ENCODE measurements at places on chromosomes 1 and 21.

- DNase-seq, result no peak
These were observed 657.0 kb downstream of the AMY1C start for GRCh38 chr1:104406728-104407127.

DNA sequence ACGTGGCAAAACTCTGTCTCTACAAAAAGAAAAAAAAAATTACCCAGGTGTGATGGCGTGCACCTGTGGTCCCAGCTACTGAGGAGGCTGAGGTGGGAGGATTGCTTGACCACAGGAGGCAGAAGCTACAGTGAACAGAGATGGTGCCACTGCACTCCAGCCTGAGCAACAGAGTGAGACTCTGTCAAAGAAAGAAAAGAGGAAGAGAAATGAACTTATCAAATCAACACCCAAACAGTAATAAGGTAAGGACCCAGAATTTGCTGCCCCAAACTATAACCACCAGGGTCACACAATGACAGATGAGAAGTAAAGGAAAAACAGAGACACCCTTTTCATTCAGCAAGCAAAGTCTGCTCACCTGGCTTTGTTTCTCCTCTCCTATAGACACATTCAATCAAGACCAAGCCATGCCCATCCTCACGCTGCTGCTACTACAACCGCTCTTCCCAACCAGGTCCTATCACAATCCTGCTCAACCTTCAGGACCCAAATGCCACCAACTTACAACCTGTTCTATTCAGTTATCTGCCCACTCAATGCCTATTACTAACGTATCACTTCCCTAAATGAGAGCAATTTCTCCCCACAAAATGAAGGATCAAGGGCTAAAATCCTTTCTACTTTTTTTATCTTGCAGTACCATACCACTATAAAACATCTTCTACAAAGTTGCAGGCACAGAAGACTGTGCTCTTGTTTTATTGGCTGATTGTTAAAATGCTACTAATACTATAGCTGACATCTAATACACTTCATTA, 183.5 kb downstream of the RERE start:
- no peak for DNase-seq

DNA sequence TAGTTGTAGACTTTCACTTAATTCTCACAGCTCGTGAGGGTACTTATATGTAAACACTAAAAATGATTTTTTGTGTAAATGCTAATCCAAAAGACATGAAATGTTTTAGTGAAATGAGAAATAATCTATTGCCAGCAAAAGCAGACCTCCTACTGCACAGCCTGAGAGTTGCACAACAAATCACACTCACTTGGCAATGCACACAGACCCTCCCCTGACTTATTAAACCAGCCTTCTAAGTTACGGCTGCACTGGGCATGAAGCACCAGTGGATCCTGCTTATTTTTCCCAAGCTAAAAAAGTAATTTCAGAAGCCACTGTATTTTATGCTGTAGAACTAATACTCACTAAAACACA, 10.3 kb downstream of the ERRFI1 start:
- DNase-seq, result no peak

DNA sequence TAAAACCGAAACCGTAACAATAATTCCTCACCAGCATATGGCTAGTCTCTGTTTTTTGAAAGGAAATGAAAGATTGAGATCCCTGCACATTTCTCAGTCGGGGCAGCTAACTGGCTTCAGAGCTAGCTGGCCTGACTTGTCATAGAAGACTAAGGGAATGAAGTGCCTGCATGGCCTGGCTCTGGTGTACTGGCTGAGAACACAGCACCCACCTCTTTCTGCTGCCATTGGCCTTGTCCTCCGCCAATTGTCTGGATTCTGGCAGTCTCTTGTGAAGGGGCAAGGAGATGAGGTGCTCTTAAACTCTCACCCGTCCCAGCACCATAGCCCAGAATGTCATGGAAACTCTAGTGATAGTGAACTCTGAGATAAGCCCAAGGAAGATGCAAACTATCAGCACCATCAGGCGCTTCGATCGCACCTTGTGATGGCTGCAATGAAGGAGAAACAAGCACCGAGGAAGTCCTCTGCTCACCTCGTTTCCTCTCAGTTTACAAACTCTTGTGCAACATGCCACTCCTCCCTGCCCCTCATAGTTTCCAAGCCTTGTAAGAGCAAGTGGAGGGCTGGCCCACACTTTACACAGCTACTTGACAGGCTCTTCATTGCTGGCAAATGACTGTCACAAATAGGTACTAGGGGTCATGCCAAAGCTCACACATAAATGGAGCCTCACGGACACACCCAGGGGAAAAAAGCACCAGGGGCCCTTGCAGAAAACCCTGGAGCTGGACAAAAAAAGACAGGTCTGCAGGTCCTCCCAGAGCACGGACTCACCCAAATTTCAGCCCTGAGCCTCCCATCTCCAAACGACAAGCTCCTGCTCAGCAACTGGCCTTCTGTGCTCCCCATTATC, 16.4 kb downstream of the INPP5B start:
- no peak for DNase-seq

- DNase-seq, result no peak
These were observed 23.7 kb downstream of the CAMK1G start for GRCh38 chr1:209607102-209607794.

DNA sequence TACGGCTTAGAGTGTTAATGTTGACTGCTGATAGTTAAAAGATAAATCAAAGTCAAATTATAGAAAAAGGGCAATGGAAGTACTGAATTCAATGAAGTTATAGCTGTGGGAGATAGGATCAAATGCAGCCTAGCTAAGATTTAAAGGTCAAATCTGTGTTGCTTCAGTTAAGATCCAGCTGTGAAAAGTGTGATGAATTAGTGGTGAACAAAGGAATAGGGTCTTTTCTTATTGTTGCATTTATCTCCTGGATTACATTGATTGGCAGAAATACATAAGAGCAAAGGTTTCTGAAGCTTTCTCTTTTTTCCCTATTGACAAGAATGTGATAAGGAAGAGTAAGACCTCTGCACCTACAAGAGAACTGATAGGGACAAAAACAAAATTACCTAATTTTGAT, 1234.6 kb upstream of the ADGRL2 start:
- DNase-seq, result no peak

DNA sequence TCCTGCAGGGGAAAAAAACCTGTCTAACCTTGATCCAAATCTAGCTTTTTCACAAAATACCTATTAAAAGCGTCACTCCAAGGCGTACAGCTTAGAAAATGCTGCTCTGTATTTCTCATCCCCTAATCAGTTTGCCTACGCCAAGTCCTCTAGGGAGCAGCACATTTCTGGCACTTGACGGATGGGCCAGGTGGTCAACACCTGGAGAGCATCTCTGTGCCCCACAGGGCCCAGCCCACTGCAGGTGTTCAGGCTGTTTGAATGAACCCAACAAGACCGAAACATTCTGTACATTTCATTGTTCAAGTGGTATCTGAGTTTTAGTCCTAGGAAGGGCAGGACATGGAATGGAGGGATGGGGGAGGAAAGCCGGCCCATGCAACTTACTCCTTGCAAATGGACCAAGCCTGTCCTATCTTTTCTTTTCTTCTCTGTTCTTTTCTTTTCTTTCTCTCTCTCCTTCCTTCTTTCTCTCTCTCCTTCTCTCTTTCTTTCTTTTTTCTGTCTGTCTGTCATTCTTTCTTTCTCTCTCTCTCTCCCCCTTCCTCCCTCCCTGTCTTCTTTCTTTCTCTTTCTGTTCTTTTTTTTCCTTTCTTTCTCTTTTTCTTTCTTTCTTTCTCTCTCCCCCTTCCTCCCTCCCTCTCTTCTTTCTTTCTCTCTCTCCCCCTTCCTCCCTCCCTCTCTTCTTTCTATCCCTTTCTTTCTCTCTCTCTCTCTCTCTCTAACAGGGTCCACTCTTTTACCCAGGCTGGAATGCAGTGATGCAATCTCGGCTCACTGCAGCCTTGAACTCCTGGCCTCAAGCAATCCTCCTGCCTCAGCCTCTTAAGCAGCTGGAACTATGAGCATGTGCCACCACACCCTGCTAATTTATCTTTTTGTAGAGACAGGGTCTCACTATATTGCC, 29.1 kb downstream of the IGFN1 start:
- DNase-seq, result no peak

GRCh38 chr1:21338573-21339355, 48.5 kb upstream of the ECE1 start:
- DNase-seq, result no peak

- no peak for DNase-seq
These were observed 39.3 kb downstream of the NCF2 start for GRCh38 chr1:183550915-183551314.

DNA sequence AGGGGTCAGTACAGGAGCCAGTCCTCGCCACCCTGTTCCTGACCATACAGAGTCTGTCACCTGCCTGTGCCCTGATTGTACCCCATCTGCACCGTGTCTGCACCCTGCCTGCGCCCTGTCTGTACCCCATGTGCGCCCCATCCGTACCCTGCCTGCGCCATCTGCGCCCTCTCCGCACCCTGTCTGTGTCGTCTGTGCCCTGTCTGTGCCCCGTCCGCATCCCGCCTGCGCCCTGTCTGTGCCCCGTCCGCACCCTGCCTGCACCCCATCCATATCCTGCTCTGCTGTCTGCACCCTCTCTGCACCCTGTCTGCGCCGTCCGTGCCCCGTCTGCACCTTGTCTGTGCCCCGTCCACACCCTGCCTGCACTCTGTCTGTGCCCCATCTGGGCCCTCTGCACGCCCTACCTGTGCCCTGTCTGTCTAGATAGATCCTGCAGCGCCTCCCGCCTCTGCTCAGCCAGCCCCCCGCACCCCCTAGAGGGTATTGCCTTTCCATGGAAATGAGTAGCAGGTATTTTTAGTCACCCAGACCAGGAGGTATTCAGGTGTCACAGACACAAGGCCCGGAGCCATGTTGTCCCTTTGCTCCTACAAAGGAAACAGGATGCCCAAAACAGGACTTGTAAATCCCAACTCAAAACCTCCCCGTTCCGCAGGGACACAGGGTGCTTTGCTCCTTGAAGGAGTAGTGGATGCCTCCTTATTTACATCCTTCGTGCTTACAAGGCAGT, 7.7 kb upstream of the NPHP4 start:
- no peak for DNase-seq

GRCh38 chr1:114286179-114286578, 132.5 kb upstream of the SYT6 start:
- peak; percentile 34 for DNase-seq

GRCh38 chr1:43757343-43758053, 50.2 kb downstream of the ST3GAL3 start:
- DNase-seq, result no peak

DNA sequence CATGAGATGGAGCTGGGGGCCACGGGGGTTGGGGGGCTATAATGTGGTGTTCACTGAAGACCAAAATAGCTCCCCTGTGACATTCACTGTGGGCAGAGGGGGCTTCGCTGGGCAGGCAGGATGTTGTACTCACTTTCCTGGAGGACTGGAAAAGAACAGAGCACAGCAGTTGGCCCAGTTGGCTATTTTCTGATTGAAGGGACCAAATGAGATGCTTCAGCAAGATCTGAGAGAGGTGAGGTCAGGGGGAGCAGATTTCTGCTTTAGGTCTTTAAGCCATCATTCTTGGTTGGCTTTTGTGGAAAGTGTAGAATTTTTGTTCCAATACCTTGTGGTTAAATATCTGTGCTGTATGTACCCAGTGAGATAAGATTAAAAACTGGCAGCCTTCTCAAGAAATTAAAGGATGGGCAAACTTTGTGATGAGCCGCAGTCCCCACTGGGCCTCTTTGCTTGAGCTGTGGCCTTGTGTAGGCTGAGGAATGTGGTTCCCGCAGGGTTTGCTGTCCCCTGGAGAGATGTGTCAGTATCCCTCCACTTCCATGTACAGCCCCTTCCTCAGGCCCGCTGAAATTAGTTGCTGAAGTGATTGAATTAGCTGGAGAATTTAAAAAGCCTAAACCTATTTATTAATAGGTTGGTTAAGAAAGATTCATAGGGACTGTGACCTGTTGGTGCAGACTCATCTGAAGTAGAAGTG, 80.7 kb downstream of the ATP5PO start:
- no peak for DNase-seq

- DNase-seq, result no peak
These were observed 36.5 kb upstream of the ARHGEF16 start for GRCh38 chr1:3417934-3418333.

DNA sequence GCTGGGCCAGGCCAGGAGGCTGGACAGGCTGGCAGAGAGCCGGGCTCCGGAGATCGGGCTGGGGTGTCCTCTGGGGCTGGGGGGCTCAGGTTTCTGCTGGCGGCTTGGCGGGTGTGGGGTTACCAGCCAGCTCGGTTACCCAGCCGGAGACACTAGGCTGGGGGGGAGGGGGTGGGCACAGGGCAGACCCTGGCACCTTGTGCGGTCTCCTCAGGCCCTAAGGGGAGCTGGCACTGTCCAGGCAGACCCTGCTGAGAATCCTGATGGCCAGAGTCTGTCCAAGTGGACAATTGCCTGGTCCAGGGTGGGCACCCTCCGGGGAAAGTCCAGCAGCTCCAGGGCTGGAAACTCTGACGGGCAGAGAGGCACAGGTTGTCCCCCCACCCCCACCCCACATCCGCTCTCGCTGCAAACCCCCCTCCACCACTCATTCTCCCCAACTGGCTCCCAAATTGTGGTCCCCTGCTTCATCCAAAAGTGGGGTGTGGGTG, 6.7 kb downstream of the ZBTB7B start:
- no peak for DNase-seq

- DNase-seq, result no peak
These were observed 9.6 kb downstream of the IGSF9 start for GRCh38 chr1:159935719-159936272.

DNA sequence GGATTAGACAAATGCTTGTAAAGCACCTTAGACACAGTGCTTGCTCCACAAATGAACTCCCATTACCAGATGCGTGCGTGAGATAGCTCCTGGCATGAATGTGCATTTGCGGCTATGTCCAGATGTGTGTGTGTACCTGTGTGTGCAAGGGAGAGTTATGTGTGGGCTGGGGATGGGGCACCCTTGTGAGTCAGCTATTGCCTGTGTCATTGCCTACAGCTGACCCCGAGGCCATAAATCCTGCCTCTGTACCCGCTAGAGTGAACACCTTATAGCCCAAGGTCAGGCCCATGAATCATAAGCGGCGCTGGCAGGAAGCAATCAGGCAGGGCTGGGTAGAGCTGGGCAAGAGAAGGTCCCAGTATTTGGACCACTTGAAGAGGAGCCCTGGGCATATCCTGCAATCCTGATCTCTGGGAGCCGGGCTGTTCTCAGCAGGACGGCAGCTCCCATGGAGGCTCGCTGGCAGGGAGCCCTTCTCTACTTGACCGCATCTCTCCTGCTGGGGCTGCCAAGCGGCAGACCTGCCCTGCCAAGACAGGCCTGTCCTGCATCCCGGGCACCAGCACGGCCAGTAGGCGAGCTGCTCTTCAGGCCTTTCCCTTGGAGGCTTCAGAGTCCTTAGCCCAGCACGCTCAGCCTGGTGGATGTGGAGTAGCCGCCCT, 86.4 kb downstream of the TMEM53 start:
- DNase-seq, result no peak

GRCh38 chr1:236129306-236129705, 13.0 kb upstream of the GPR137B start:
- DNase-seq, result no peak

GRCh38 chr1:151924691-151925587, 15.6 kb upstream of the THEM4 start:
- no peak for DNase-seq

DNA sequence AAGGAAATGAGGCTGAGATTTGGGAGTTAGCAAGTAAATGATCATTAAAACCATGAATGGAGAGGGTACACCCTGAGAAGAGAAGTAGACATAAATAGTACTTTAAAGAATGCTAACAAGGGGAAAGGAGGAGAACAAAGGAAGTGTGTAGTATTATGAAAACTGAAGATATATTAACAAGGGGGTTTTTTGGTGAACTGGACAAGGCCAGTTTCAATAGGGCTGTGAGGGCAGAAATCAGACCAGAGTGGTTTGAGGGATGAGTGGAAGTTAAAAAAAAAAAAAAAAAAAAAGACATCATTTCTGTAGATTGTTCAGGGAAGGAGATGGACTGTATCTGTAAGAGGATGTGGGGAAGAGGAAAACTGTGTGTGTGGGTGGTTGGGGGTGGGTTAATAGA, 137.1 kb downstream of the PLA2G4A start:
- DNase-seq, result no peak

- DNase-seq, result no peak
These were observed 138.6 kb upstream of the B3GALT2 start for GRCh38 chr1:193325042-193325441.

Measured in fibroblast of skin of left quadriceps (primary cell).